ENCODE measurements at places on chromosomes 6 and 20.

DNA sequence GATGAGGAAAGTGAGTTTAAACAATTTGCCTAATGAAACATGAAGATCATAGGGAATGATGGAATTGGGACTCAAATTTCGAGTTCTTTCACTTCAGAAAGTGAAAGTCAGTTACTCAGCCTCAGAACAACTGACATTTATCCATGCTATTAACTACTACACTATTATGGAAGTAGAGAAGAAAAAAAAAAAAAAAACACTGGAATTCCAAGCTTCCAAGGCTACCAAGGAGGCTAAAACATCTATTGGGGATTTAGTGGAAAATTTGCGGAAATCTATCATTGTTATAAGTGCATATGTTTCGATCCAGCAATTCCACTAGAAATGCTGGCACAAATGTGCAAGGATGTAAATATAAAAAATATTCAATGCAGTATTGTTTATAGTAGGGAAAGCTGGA, 70.4 kb downstream of the TSHZ2 start:
- no peak for DNase-seq

GRCh38 chr6:37279366-37280134, 21.6 kb upstream of the TMEM217 start:
- DNase-seq, result no peak

GRCh38 chr6:152632121-152632782, 4.9 kb downstream of the SYNE1 start:
- DNase-seq, result no peak

DNA sequence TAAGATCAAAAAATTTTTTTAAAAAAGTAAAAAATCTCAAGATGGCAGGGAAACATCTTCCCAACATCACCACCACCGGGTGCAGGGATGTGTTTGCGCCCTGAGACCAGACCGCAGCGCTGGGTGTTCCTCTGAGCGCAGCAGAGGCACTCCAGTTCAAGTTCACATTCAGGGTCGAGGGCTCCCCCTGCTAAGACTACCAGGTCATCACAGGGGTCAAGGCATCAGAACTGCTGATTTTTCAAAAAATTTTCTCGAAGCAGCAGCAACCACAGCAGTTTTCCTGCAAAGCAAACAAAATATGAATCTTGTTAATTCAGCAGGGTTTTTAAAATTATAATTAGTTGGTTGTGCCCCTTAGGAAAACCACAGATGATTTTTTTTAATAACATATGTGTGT, 83.1 kb downstream of the MYLK4 start:
- DNase-seq, result no peak

DNA sequence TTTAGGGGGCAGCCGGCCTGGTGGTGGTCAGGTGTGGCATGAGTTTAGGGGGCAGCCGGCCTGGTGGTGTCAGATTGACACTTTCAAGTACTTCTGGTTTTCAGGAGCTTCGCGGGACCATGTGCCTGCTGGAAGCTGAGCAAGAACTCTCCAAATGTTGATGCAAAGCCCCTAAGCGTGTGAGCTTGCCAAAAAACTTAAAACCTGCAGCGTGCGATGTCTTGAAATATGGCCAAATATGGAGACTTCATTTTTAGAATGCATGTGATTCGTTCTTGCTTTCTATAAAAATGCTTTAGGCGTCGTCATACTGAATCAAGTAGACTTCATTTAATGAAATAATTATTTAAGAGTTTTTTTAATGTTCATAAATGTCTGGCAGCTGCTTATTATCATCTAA, 149.4 kb downstream of the SMOC2 start:
- DNase-seq, result no peak

DNA sequence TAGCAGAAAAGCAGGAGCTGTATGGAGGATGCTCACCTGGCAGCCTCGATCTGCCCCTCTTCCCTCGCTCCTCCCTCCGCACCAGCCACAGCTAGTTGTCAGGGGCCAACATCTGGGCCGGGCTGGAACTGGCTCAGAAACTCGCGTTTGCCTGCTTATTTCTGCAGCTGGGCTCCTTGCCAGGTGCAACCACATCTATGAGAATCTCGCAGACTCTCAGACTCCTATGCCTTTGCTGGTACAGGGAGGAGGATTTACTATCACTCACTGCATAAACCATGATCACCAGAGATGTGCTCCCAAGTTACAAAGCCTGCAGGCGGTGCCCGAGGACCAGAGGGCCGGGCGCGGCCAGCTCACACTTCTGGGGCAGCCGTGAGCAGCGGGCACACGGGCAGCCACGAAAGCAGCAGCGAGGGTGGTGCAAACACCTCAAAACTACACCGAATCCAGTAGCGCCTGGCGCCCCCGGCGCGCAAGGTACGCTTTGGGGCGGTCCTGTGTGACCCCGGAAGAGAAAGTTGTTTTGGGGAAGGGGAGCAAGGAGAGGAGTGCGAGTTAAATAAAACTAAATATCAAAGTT, 577 bp upstream of the LRRC1 start:
- peak; percentile 58 for DNase-seq

DNA sequence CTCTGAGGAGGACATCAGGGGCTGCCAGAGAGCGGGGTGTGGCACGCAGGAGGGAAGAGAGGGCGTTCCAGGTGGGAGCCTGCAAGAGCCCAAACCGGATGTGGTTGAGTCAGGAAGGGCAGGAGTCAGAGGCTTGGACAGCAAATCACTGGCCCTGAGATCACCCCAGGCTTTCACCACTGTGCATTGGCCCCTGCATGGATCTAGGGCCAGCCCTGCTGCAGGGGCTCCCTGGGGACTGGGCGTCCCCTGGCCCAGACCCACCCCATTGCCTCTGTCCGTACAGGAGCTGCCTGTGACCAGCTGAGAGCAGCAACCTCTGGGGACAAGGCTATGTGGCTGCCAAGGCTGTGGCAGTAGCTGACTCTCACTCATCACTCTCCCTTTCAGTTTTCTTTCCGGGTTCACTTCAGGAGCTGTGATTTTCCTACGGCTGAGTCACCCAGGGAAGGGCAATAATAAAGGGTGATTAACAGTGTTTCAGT, 33.9 kb downstream of the KCNK17 start:
- no peak for DNase-seq

- DNase-seq, result no peak
Measured at GRCh38 chr20:5156675-5157448, 30.1 kb downstream of the CDS2 start.

DNA sequence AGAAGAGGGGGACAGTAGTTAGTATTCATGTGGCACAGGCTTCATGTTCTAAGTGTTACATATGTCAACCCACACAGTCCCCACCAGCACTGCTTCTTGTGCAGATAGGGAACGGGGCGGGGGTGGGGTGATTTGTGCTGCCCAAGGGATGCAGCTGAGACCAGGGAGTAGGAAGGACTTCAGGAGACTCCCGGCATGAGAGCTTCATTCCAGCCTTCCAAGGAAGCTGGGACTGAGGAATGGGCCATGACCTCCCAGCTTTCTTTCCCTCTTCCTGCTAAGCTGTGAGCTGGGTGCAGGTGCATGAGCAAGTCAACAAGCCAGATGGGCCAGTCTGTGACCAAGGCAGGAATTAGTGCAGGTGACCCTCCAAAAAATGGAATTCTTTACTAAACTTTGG, 9.2 kb downstream of the BEND3 start:
- no peak for DNase-seq

DNA sequence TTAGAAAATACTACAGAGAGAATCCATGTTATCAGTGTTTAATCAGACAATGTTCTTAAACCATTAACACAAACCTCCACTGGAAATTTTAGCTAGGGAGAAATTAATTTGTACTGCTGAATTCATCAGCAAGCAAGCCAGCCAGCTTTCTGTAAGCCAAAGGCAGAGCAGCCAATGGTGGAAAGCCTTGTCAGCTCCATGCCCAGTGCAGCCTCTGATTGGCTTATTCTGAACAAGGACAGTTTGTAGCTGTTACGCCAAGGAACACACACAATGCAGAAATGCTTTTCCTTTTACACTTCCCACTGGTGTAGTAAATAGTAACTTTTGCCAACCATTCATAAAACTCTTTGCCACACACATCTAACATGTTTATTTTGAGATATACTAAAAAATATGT, 265.0 kb downstream of the TENT5A start:
- DNase-seq, result no peak

GRCh38 chr6:104940238-104940892, 16.5 kb upstream of the LIN28B start:
- DNase-seq, result no peak

GRCh38 chr20:40849456-40849855, 160.4 kb upstream of the MAFB start:
- no peak for DNase-seq

DNA sequence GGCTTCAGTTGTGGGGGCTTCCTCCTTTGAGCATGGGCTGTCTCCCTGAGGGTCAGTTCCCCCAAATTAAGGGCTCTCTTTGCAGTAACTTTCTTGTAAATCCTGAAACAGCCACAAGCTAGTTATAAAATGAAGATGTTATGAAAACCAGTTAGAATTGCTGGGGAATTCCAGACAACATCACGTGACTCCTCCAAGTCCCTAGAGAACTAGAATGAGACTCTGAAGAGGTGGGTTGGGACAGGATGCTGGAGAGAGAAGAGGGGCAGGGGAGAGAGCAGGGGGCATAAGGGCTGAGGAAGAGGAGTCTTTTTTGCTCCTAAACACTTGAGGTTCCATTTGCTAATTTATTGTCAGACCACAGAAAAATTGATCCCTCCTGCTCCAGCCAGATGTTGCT, 380.3 kb downstream of the DHX35 start:
- DNase-seq, result no peak

DNA sequence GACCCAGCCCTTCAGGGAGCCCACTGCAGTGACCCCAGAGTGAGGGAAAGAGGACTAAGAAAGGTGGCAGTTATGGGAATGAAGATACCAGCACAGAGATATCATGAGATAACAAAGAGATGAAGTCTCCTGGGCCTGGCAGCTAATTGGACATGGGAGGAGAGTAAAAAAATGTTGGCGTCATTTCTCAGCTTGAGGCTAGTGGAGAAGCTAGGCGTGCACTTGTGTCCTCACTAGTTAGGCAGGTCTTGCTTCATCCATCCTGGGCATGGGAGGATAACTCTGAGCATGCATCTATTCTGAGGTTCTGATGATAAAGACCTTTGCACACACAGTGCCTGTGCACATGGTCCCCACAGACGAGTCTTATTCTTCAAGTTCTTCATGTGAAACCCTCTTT, 4.1 kb upstream of the GFOD1 start:
- no peak for DNase-seq

GRCh38 chr6:6729971-6730370, 141.5 kb downstream of the LY86 start:
- no peak for DNase-seq

DNA sequence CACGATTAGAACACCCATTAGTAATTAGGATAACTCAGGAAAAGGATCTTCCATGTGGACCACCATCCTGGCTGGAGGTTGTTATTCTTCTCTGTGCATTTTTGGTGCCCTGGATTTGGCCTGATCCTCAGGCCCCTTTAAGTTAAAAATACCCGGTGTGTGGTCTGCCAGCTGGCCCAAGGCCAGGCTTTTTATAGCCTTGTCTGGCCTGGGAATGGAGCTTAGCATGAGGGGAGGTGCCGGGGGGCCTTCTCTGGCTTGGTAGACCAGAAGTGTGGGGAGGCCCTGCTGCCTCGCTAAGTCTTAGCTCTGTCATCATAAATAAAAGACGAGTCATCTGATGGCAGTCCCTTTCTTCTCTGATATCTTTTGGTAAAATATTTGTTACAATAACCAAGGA, 71.4 kb downstream of the ARID1B start:
- DNase-seq, result no peak

- no peak for DNase-seq
Measured at GRCh38 chr20:47583551-47583950, 81.9 kb downstream of the NCOA3 start.

DNA sequence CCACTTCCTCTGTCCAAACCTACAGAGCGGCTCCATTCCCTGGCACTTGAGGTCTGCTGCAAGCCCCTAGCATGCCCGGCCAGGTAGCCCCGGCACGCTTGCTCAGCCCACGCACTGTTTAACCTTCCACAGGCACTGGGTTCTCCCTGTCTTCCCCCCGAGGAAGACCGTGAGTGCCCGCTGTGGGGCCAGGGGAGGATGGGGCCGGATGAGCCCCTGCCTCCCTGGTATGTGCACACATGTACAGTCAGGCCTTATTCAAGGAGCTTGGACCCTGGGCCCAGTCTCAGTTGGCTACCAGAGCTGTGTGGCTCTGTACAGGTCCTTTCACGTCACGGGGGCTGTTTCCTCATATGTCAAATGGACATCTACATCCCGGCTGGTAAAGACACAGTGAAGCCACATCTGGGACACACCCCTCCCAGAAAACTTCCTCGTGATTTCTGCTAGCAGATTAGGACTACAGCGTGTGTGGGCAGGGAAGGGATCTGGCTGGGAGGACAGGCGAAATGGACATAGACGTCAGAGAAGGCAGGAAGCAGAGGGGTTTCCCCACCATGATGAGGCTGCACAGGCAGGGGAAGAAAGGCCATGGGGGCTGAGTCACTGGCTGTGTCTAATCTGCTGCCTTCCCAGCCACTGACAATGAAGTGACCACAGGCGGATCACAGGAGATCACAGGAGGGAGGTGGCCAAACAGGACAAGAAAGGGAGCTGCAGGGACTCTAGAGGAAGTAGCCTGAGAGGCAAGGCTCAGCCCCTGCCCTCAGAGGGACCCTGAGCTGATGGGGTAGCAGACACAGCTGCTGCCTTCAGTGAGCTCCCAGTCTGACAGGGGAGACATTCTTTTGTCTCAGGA, 62.9 kb downstream of the MRPL14 start:
- peak; percentile 60 for DNase-seq
